ENCODE measurements at places on chromosomes 1 and 21.

DNA sequence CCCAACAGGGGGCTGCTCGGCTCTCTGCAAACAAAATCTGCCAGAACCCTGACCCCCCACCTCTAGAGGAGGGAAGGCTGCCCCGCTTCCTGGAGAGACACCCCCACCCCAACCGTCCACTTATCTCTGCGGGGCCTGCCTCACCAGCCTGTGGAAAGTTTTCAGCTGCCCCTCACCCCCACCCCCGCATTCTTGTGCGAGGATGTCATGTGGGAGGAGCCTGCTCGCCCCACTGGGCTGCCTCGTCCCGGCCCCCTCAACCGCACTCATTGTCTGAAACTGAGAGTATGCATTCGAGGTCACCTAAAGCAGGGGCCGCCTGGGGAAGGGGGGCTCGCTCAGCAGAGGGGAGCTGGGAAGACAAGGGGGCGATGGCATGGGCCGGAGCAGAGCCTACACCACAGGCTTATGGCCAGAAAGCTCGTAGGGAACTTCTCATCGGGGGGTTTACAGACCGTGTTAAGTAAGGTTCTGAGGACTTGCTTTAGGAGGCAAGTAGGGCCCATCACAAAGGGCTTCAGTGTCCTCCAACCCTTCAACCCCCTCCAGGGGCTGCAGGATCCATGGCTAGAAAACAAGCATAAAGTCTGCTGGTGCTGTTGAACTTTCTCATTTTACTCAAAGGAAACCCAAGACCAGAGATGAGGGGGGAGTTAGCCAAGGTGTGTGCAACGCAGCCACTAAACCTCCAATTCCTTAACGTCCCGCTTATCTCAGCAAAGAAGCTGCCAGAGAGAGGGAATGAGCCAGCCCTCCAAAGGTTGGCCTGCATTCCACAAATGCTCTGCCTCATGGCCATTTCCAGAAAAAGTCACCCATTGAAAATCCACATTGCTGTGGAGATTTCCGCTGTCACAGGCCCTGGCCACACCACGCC, 9.4 kb downstream of the EPHA2 start:
- DNase-seq = no peak

DNA sequence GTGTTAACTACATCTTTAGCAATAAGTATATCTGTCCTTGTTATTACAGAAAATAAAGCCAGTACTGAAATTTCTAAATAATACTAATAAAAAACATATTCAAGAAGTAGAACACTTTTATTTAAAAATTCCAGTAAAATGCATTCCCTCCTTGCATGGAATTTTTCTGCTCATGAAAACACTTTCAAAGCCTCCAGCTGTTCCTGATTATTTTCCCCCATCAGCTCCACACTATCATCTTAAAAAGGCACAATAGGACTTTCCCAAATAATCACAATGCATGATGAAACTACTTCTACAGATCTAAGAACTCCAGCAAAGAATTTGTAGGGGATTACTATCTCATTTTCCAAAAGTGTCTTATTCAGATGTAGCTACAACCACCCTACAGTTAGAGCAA, 162.6 kb upstream of the USP25 start:
- DNase-seq = no peak

- no peak for DNase-seq
These were observed 37.8 kb upstream of the CD34 start for GRCh38 chr1:207948536-207949250.

GRCh38 chr21:46154155-46154954, 1.0 kb downstream of the FTCD start:
- DNase-seq = no peak

DNA sequence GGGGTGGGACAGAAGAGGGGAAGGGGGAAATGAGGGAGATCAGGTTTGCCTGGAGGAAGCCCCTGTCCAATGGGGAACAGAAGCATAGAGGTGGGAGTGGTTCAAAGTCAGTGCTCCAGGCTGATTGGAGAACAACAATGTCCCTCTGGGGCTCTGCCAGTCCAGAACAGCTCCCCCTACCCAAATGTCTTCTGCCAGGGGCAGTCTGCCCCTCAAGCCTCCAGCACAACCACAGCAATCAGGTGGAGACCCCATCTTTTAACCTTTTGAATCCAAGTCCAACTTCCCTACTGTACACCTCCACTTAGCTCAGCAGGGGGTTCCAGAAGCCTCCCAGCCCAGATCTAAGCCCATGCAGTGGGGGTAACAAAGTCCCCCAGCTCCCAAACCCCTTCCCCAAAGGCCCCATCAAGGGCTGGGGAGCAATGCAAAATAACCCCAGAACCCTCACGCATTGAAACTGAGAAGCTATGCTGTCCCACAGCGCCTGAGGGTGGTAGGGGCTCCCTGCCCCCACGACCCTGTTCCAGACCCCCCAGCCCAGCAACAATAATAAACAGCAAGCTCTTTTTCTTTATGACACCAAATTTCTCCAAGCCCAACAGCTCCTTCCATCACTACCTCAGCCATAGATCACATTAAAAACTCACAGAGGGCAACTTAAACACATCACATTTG, 3.3 kb downstream of the AHDC1 start:
- DNase-seq = no peak

DNA sequence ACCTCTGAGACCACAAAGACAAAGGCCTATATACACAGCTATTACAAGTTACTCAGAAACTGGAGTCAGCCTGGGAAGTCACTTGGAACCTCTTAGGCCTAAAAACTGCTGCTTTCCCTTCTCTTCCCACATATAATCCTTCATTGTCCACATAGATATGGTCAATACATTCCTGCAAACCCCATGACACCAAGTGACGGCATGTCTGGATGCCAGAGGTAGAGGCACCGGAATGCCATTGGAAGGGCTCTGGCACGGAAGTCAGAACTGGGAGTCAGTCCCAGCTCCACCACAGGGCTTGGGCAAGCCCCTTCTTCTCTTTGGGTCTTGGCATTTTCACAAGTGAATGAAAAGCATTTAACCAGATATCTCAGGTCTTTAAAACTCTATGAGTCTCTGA, 204.7 kb downstream of the MATN1 start:
- no peak for DNase-seq

- no peak for DNase-seq
These were observed 12.6 kb downstream of the PIGP start for GRCh38 chr21:37060296-37060695.

GRCh38 chr1:41355761-41356160, 5.5 kb upstream of the FOXO6 start:
- no peak for DNase-seq

DNA sequence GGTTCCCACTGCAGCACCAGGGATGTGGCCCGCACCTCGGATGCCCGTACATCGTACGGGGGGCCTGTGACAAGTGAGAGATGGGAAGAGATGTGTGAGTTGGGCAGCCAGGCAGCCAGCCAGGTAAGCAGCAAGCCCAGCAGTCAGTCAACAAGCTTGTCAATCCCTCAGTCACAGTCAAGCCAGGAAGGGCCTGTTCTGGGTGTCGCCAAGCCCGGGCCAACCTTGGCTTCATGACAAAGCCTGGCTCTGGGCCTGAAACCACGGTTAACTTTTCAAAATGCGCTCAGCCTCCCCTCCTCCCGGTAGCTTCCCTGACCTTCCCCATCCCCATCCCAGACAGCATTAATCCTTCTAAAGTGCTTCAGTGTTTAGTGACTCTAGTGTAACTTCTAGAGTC, 31.8 kb downstream of the MYOM3 start:
- DNase-seq = no peak

DNA sequence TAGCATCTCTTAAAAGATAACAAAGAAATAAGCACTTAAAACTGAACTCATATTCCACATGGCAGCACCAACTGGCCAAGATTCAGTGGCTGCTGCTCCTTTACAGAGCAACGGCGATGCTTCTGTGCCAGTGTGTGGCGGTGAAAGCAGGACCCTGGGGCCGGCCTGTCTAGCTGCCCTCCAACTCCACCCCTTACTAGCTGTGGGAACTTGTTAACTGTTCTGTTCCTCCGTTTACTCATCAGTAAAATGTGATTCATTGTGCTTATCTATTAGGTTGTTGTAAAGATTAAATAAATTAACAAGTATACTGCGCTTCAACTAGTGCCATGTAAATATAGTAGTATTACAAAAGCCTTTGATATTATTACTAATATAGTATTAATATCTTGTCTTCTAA, 133.2 kb downstream of the GDAP2 start:
- no peak for DNase-seq

GRCh38 chr1:4854367-4854766, 200.0 kb downstream of the AJAP1 start:
- DNase-seq = no peak

DNA sequence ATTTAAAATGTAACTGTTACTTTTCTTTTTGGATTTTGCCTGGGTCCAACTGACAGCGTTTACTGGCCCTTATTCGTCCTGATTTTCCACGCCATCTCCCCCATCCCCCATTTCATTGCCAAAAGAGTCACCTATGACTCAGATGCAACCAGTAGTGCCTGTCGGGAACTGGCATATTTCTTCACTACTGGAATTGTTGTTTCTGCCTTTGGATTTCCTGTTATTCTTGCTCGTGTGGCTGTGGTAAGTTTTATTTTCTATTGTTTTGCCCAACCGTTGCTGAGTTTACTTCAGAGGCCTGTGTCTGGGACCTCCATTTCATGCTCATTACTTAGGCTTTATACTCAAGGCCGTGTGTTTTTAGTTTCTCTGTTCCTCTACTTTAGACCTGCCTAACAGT, 9.3 kb downstream of the LEPR start:
- no peak for DNase-seq

- no peak for DNase-seq
These were observed 157.4 kb downstream of the GPR52 start for GRCh38 chr1:174605198-174605597.

DNA sequence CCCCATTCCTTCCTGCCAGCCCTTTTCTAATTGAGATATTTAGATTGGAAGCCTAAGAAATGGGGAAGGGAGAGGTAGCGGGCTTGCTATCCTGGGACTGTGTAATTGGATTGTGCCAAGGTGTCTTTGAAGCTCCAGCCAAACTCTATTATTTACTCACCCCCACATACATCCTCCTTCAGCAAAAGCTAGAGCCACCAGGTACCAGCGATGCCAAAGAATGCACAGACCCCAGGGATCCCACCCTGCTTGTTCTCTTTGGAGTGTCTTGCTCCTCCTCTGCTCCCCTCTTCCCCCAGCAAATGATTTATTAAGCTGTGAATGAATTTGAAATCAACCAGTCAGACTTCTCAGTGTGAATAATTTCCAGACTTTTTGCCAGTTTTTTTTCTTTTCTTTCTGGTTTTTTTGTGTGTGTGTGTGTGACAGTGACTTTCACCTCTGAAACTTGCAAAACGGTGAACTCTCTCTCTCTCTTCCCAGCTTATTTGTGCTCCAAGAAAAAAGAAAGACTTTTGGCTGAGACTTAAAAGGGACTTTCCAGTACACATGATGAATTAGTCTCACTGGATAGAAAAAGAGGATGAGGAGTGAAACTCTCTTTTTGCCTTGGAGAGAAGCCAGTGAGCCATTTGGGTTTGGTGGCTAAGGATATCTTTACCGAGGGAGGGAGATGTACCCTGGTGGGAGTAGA, 1.8 kb downstream of the VASH2 start:
- DNase-seq = no peak

GRCh38 chr1:82226186-82226505, 425.4 kb downstream of the ADGRL2 start:
- DNase-seq = no peak

GRCh38 chr1:225595974-225596551, 56.9 kb downstream of the ENAH start:
- no peak for DNase-seq

- DNase-seq = no peak
These were observed 12.2 kb downstream of the TMEM53 start for GRCh38 chr1:44661781-44662682.
